ENCODE measurements at places on chromosomes 16 and 17. TPM values are rescaled to one million over a fixed set of nuclear protein-coding genes. Genes with fewer than 3 reads are reported as not detected.

GRCh38 chr17:226108-227077, 44.9 kb upstream of the DOC2B start:
- no peak for ATAC-seq

DNA sequence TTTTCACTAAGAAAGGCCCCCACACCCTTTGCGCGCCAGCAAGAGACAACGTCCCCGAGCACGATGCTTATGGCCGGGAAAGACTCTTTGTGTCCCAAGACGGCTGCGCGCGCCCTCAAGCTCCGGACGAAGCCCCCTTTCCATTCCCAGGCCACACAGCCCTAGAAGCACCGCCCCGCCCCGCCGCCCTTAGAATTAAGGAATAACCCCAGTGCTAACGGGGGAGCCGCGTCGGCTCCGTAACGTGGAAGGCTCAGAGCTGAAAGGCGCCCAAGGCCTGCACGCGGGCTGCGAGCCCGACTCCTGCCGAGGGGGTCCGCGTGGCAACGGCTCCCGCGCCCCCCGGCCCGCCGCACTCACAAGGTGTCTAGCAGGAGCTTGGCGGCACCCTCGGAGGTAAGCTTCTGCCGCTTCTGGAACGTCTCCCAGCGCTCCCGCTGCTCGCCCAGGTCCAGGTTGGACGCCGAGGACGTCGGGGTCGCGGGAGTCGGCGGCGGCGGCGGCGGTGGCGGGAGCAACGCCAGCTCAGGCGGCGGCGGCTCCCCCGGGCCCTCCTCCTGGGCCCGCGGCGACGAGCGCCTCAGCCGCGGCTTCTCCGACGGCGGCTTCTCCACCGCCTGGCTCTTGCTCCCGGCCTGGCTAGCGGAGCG, 477 bp downstream of the CENPV start:
- peak; percentile 68 for ATAC-seq

DNA sequence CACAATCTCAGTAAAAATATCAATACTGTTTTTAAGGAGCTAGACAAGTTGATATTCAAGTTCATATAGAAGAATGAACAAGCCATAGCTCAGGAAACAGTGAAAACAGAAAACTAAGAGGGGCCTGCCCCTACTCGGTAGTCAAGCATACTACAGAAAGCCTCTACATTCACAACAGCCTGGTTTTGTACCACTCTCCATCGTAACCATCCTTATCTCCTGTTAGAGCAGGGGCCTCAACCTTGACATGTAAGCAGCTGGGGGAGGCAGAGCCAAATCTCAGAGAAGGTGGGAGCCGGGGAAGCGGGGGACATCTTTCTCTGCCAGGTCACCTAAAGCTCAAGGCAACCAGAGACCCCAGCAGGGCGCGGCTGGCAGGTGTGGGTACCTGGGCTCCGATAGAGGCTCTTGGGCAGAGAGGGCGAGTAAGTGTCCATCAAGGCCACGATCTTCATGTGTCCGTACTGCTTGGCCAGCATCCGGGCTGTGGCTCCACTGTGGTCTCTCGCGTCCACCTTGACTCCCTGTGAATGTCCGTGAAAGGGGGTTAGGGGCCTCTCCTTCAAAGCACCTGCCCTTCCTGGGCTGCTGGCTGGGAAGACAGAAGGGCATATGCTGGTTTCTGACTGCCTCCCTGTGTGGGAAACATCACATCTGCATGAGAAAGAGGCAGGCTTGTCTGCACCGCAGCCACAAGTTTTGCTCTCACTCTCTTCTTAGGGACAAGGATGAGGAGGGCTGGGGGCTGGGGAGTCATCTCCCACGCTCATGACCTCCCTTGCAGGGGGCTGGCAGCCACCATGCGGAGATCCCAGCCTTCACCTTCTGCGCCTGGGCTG, 20.2 kb downstream of the ANKS3 start:
- no peak for ATAC-seq

- no peak for ATAC-seq
Observed at GRCh38 chr17:39082482-39082881, 69.0 kb downstream of the PLXDC1 start.

DNA sequence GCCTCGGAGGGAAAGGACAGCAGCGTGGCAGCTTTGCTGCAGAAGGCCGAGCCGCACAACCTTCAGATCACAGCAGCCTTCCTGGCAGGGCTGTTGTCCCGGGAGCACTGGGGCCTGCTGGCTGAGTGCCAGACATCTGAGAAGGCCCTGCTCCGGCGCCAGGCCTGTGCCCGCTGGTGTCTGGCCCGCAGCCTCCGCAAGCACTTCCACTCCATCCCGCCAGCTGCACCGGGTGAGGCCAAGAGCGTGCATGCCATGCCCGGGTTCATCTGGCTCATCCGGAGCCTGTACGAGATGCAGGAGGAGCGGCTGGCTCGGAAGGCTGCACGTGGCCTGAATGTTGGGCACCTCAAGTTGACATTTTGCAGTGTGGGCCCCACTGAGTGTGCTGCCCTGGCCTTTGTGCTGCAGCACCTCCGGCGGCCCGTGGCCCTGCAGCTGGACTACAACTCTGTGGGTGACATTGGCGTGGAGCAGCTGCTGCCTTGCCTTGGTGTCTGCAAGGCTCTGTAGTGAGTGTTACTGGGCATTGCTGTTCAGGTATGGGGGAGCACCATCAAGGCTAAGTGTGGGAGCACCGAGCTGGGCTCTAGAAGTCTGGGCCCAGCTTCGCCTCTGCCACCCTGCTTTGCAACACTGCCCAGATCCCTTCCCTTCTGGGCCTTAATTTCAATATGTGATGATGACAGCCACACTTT, 18.6 kb downstream of the NOD2 start:
- ATAC-seq, result no peak

GRCh38 chr16:4846901-4847773, at the start of the genes GLYR1 and UBN1:
GLYR1 (minus strand) TSS chr16:4847288; CDS start chr16:4847265, 23 bp downstream.
UBN1 (plus strand) TSS chr16:4847481; CDS start chr16:4852918, 5,437 bp downstream.
- peak; percentile 90 for ATAC-seq

GRCh38 chr16:11915114-11915643, 577 bp downstream of the GSPT1 start:
- ATAC-seq, result peak; percentile 15

GRCh38 chr17:58247511-58248363, 9.4 kb downstream of the LPO start:
- ATAC-seq, result no peak

DNA sequence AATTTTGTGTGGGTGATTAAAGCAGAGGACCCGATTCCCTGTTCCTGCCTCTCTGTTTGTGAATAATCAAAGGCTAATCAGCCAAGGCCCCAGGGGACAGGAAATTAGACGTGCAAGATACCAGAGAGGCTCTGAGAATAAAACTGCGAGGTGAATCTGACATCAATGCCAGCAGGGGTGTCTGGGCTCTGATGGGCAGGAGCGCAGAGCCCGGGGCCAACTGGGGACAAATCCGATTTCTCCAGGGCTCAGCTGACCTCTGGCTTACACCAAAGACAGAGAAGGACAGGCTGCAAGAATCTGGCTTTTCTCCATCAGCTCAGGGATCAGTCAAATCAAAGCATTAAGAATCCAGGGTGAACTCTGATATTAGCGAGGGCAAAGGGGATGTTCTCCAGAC, 174.3 kb downstream of the XYLT1 start:
- no peak for ATAC-seq

- ATAC-seq, result no peak
Observed at GRCh38 chr16:9092978-9093344, 1.5 kb downstream of the HAPSTR1 start.

DNA sequence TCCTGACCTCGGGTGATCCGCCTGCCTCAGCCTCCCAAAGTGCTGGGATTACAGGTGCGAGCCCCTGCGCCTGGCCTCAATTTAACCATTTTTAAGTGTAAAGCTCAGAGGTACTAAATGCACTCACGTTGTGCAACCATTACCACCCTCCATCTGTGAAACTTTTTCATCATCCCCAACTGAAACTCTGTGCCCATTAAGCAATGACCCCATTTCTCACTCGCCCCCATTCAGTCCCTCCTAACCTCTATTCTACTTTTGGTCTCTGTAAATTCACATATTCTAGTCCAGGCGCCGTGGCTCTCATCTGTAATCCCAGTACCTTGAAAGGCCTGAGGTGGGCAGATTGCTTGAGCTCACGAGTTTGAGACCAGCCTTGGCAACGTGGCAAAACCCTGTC, 8.3 kb upstream of the SPNS3 start:
- ATAC-seq, result no peak

DNA sequence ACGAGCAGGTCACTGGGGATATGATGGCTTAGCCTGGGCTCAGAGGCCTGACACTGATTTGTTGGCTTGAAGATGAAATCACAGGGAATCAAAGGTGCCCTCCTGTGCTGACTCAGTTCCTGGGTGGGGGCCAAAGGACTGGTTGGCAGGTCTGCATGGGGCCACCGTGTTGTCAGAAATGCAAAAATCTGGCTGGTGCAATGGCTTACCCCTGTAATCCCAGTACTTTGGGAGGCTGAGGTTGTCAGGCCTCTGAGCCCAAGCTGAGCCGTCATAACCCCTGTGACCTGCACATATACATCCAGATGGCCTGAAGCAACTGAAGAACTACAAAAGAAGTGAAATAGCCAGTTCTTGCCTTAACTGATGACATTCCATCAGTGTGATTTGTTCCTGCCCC, 314.2 kb downstream of the WWOX start:
- ATAC-seq, result no peak

- no peak for ATAC-seq
Observed at GRCh38 chr16:49704586-49705155, 151.2 kb downstream of the ZNF423 start.

DNA sequence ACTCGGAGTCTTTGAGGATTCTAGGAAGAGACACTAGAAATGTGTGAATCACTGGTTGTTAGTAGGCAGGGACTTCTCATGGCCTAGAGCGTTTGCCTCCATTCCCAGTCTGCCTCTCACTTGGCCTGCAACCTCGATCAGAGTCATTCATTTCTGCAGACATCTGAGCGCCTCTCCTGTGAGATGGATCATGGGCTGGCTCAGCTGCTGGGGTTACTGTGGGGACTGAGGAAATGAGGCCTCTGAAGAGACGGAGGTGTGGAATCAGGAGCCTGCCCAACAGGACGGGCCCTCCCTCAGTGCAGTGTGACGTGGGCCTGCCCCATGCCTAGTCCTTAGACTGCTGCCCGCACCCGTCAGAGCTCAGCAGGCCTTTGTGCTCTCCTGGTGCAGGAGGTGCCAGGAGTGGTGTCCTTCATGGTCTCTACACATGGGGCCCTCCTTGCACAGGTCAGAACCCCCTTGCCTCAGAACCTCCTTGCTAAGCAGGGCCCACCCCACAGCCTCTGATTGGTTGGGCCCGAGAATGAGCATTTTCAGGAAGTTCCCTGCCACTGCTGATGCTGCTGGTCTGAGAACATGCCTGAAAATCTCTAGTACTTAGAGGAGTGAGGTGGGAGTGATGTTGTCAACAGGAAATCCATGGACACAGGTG, 99.4 kb downstream of the NPIPB11 start:
- ATAC-seq, result peak; percentile 57

GRCh38 chr17:17780922-17781590, 55.7 kb downstream of the SREBF1 start:
- peak; percentile 9 for ATAC-seq

GRCh38 chr16:61887903-61888302, 148.3 kb downstream of the CDH8 start:
- no peak for ATAC-seq

DNA sequence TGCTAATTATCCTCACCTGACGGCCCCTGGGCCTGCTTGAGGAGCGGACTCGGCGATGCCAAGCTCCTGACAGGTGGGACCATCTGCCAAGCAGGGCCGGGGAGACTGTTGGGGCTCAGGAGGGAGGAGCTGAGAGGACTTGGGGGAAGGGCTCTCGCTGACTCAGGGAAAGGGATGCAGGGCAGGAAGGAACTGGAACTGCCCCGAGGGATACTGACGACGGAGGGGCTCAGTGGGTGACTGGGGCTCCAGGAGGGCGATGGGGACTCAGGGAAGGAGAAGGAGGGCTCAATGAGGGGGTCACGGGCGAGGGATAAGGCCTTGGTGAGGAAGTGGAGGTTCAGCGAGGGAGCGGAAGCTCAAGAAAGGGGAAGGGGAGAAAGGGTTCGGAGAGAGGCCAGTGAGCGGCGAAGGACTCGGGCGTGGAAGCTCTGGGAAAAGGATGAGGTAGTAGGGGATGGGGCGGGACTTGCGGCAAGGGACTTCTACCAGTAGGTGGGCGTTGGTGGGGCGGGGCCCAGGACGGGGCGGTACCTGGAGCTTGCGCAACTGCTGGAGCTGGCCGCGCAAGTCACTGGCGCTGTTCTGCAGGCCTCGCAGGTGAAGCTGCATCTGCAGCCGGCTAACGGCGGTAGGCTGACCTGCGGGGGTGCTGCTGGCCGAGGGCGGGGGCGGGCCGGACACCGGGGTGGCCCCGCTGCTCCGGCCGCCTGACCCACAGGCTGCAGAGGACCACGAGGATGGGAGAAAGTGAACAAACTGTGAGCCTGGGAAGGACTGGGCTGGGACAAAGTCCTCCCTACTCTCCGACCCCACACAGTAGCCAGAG, 46.5 kb downstream of the SRCIN1 start:
- peak; percentile 60 for ATAC-seq

- ATAC-seq, result no peak
Observed at GRCh38 chr17:30554839-30555751, 77.9 kb downstream of the GOSR1 start.

GRCh38 chr17:67813803-67814180, 11.5 kb upstream of the BPTF start:
- ATAC-seq, result no peak

GRCh38 chr16:80852261-80852872, 48.0 kb upstream of the CDYL2 start:
- peak; percentile 42 for ATAC-seq

The PPP1R9B gene
- total RNA-seq, result 19.7 TPM

The P4HB gene
- 233 TPM for total RNA-seq

The IKZF3 gene
- 0.04 TPM for total RNA-seq

The ZNF267 gene
- 11.0 TPM for total RNA-seq

The NPIPA5 gene
- total RNA-seq, result 1.0 TPM

The ZACN gene
- 13.8 TPM for total RNA-seq

The CNTROB gene
- total RNA-seq, result 28.2 TPM

The ATAD5 gene
- total RNA-seq, result 0.54 TPM

The TBC1D28 gene
- 0.81 TPM for total RNA-seq

The CACNG5 gene
- total RNA-seq, result not detected

The IRX6 gene
- total RNA-seq, result 2.8 TPM

The PLLP gene
- 8.1 TPM for total RNA-seq

The TM4SF5 gene
- not detected for total RNA-seq

The SOCS7 gene
- 4.5 TPM for total RNA-seq

The MMP28 gene
- 0.11 TPM for total RNA-seq
